CD4-positive, CD25-positive, alpha-beta regulatory T cell (primary cell): ENCODE measurements at places on chromosomes 16 and 17. TPM values are rescaled to one million over a fixed set of nuclear protein-coding genes. Genes with fewer than 3 reads are reported as not detected.
A peak's percentile ranks its signal among the peaks of the same experiment; 100 is the strongest.

GPR179 gene
- 0.07 TPM for total RNA-seq

- DNase-seq = no peak
- no peak overlapping the region for H3K27ac ChIP-seq
- no peak overlapping the region for H3K4me3 ChIP-seq
- H3K36me3 ChIP-seq = no peaks in the 10 kb centered on the region
- H3K27me3 ChIP-seq = no peaks in the 10 kb centered on the region
Observed at GRCh38 chr16:87560428-87561199, 41.7 kb upstream of the JPH3 start.

DNA sequence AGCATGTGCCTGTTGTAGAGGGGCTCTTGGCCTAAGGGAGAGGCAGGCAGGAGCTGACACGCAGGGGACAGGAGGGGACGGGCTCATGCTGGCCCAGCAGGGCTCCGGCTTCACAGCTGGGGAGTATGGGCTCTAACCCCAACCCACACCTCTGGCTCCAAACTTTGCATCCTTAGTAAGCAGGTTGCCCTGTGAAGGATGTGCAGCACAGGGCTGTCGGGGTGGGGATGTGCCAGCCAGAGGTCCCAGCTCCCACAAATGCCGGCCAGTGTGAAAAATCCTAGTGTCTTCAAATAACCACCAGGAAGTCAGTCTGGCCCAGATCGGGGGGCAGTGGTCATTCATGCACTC, 14.0 kb upstream of the FAM83G start:
- H3K27me3 ChIP-seq = no peaks in the 10 kb centered on the region
- peaks cover 6% of the 10 kb centered on the region for H3K36me3 ChIP-seq
- H3K4me3 ChIP-seq = no peak overlapping the region
- no peak for DNase-seq
- H3K4me1 ChIP-seq = no peaks in the 10 kb centered on the region

CD300LB gene
- not detected for total RNA-seq

GRCh38 chr17:39643271-39643670, 6.3 kb downstream of the STARD3 start:
- H3K27me3 ChIP-seq = no peaks in the 10 kb centered on the region
- DNase-seq = no peak
- no peak overlapping the region for H3K4me3 ChIP-seq

CD7 gene
- total RNA-seq = 140 TPM

ASPA gene
- not detected for total RNA-seq

GRIN2C gene
- not detected for total RNA-seq

- no peak overlapping the region for H3K4me3 ChIP-seq
- no peaks in the 10 kb centered on the region for H3K36me3 ChIP-seq
- DNase-seq = no peak
- H3K27me3 ChIP-seq = no peaks in the 10 kb centered on the region
- H3K27ac ChIP-seq = no peak overlapping the region
- H3K4me1 ChIP-seq = no peaks in the 10 kb centered on the region
Observed at GRCh38 chr16:78535098-78535497, 435.6 kb downstream of the WWOX start.

DNA sequence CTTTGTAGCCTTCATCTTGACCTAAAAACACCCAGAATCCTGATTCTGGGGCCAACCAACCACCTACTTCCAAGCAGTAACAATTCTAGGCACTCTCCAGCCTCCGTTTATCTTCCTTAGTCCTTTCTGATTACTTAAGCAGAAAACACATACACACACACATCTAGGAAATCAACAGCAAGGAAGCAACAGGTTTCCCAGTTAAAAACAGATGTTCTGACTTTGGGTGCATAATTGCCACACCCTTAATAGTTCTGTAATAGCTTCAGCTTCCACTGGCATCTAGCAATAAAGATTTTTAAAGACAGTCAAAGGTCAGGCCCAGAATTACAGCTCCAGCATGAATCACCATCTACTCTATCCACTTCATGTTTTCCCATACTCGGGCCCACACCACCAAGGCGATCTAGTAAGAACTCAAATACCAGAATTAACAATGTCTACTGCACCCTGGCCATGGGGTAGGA, 2.6 kb downstream of the ARHGAP17 start:
- peak overlapping the region; percentile 92 for H3K4me3 ChIP-seq
- peaks cover 53% of the 10 kb centered on the region for H3K4me1 ChIP-seq
- no peaks in the 10 kb centered on the region for H3K27me3 ChIP-seq

KCTD13 gene
- 52.3 TPM for total RNA-seq

- H3K4me1 ChIP-seq = peaks cover 35% of the 10 kb centered on the region
- no peak overlapping the region for H3K27ac ChIP-seq
- DNase-seq = no peak
- no peak overlapping the region for H3K4me3 ChIP-seq
Observed at GRCh38 chr17:6638046-6638908, 2.2 kb downstream of the KIAA0753 start.

LPO gene
- total RNA-seq = 0.15 TPM

- H3K4me1 ChIP-seq = no peaks in the 10 kb centered on the region
- H3K27me3 ChIP-seq = no peaks in the 10 kb centered on the region
- peaks cover 34% of the 10 kb centered on the region for H3K36me3 ChIP-seq
Observed at GRCh38 chr17:44677136-44677535, 12.4 kb downstream of the CCDC43 start.

SLC38A8 gene
- not detected for total RNA-seq

GRCh38 chr17:1995907-1996799, 29.0 kb downstream of the RTN4RL1 start:
- H3K36me3 ChIP-seq = no peaks in the 10 kb centered on the region
- H3K4me3 ChIP-seq = no peak overlapping the region
- H3K27me3 ChIP-seq = peaks cover 7% of the 10 kb centered on the region
- peaks cover 8% of the 10 kb centered on the region for H3K4me1 ChIP-seq
- no peak for DNase-seq

DNA sequence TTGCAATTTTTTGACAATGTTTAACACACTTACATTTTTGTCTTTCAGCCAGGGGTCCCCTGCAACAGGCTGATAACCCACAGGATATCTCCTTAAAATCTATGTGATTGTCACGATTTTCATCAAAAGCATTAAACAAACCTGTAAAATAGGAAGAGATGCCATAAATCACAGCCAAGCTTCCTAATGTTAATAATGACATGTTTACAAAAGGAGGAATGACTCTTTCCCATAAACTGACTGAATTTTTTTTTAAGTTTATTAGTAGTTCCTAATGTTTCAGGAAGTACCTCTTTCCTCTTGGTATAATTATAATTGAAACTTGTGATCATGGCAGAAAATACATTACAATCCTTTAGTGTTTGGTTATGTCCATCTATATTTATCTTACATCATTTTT, 119.6 kb downstream of the CA4 start:
- H3K4me1 ChIP-seq = no peaks in the 10 kb centered on the region
- no peaks in the 10 kb centered on the region for H3K27me3 ChIP-seq
- no peak for DNase-seq
- no peak overlapping the region for H3K4me3 ChIP-seq
- peaks cover 8% of the 10 kb centered on the region for H3K36me3 ChIP-seq

CD19 gene
- total RNA-seq = 0.52 TPM

TBX6 gene
- total RNA-seq = 0.42 TPM

- no peaks in the 10 kb centered on the region for H3K27me3 ChIP-seq
- no peaks in the 10 kb centered on the region for H3K4me1 ChIP-seq
- H3K4me3 ChIP-seq = no peak overlapping the region
- no peaks in the 10 kb centered on the region for H3K36me3 ChIP-seq
- H3K27ac ChIP-seq = no peak overlapping the region
Observed at GRCh38 chr17:69761767-69762321, 313.2 kb upstream of the KCNJ16 start.
